Thyroid gland (tissue), 4 donors: ENCODE measurements at places on chromosomes 6 and 20. TPM values are rescaled to one million over a fixed set of nuclear protein-coding genes. Genes with fewer than 3 reads are reported as not detected.

- peak; percentile 52 for DNase-seq
Measured at GRCh38 chr6:43246301-43247113, 3.2 kb downstream of the TTBK1 start.

DNA sequence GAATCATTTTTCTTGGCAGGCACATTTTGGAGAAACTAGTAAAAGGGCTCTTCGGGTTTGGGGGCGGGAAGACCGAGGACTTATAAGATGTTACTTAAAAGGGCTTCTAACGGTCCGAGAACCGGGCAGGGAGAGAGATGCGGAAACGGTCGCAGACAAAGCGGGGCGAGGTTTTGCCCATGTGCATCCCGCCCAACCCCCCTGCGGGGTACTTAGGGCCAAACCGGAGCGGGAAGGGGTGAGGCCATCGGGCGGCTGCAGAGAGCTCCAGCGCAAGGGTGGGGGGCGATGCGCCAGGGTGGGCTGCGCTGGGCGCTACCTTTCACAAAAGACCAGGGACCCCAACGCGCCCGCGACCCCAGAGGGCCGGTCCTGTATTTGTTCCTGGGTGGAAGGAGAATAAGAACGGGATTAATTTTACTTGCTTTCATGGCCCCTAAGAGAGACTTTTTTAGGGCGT lies 616 bp downstream of the TUBB start:
- peak; percentile 83 for DNase-seq

GRCh38 chr6:35544769-35545361 lies 32.2 kb upstream of the TULP1 start:
- no peak for DNase-seq

DNA sequence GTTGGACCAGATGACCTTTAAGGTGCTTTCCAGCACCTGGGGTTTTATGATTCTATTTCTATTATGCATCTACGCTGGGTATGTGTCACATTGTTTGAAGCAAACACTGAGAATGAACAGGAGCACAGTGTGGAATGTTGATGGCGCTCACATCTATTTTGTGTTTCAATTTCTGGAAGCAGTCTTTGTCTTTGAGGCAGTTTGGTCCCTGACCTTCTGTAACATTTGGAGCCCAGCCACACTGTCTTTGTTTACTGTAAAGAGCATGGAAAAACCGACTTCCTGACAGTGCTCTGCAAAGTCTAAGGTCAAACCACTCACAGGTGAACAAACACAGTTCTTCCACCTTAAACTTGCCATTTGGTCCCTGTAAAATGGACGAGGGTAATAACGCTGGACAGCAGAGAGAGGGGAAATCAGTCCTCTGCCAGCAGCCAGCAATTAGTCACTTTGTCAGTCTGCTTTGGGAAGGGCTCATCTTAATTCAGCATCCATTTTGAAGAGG lies 155.5 kb downstream of the PRL start:
- DNase-seq = peak; percentile 21

- DNase-seq = no peak
Measured at GRCh38 chr6:49980898-49981297, 11.5 kb upstream of the DEFB113 start.

- no peak for DNase-seq
Measured at GRCh38 chr6:102340311-102340710, 946.8 kb downstream of the GRIK2 start.

GRCh38 chr20:56540415-56540814 lies 7.4 kb downstream of the FAM209B start:
- DNase-seq = no peak

- DNase-seq = peak; percentile 85
Measured at GRCh38 chr20:20894280-20894679, 181.8 kb upstream of the RALGAPA2 start.

GRCh38 chr6:118697554-118697953 lies 46.2 kb upstream of the CEP85L start:
- DNase-seq = no peak

GRCh38 chr20:10542442-10542841 lies 107.3 kb downstream of the SLX4IP start:
- DNase-seq = no peak

DNA sequence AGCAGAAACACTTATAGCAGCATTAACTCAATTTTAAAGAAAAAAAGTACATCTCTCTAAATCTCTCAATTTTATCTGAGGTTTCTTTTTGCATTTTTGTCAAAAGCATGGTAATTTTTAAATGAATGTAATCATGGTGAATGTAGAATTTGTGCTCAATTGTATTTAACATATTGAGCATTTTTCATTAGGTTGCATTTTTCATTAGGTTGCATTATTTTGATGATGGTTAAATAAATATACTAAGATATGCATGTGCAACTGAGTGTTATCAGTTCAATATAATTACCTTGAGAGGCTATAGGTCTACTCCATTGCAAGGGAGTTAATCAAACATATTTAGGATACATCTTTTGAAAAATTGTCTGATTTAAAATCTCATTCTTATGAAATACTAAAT lies 355.1 kb upstream of the SPTLC3 start:
- no peak for DNase-seq

DNA sequence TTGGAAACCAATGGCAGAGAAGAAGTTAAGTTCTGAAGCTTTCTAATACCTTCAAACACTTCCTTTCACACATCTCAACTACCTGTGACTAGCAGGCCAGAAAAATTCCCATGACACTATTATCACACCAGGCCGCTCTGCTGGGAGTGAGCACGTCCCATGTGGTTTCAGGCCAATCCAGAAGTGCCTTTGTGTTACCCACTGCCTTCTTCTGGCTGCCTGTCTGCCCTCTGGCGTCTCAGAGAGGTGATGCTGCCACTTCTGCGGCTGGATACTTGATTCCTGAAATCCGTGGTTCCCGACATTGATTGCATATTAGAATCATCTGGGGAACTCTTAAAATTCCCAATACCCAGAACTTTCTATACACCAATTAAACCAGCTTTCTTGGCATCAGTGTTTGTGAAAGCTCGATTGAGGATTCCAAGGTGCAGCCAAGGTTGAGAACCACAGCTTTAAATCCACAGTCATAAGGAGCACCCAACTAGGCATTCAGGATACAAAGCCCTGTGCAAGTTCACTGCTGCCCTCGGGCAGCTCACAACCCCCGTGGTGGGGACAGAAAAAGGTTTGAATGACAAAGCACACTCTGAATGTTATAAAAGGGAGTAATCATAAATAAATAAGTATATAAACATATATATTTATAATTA lies 65.6 kb downstream of the STMND1 start:
- peak; percentile 69 for DNase-seq

DNA sequence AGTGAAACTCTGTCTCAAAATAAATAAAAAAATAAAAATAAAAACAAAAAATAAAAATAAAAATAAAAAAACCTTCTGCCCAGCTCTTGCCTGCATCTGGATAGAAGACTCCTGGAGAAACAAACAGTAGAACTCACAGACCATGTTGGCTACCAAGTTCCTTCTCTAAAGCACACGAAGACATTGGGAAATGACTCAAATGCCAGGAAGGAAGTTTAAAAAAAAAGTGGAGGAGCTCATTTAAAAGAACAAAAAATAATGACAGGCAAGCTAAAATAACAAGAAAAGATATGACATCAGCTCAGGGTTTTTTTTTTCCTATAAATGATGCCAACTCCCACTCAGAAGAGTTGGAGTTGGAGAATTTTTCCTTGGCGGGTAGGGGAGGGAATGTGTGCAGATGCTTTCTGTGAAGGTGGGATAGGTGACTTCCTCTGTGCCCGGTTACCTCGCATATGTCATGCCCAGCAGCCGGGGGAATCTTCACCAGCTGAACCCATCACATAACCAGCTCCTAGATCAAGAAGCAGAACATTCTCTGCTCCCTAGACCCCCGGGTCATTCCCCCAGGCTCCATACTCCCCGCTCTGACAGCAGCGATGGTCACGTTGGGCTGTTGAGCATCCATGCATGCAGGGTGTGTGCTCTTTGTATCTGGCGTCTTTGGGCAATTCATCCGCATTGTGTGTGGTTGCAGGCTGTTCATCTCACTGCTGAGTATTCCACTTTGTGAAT lies 17.3 kb upstream of the CD93 start:
- DNase-seq = no peak

- no peak for DNase-seq
Measured at GRCh38 chr20:55777641-55778040, 227.7 kb downstream of the CBLN4 start.

DNA sequence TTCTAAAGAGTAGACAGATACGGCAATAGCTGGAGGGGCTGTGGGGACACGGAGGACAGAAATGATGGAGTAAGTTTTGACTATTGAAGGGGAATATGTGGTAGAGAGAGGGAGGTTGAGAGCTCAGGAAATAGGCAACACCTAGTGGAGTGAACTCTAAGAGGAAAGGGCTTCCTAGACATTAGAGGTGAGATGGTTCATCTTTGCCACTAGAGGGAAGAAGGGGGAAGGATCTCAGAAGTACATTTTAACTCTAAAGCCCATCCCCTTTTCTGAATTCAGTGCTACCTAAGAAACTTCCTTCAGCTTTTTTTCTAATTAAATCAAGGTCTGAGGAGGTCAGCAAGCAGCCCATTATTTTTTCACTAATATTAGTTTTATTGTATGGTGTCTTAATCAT lies 689.4 kb upstream of the MAP3K7 start:
- no peak for DNase-seq

- no peak for DNase-seq
Measured at GRCh38 chr6:142867988-142868812, 76.8 kb downstream of the HIVEP2 start.

GRCh38 chr20:42430598-42430997 lies 759.1 kb downstream of the PTPRT start:
- DNase-seq = no peak

DNA sequence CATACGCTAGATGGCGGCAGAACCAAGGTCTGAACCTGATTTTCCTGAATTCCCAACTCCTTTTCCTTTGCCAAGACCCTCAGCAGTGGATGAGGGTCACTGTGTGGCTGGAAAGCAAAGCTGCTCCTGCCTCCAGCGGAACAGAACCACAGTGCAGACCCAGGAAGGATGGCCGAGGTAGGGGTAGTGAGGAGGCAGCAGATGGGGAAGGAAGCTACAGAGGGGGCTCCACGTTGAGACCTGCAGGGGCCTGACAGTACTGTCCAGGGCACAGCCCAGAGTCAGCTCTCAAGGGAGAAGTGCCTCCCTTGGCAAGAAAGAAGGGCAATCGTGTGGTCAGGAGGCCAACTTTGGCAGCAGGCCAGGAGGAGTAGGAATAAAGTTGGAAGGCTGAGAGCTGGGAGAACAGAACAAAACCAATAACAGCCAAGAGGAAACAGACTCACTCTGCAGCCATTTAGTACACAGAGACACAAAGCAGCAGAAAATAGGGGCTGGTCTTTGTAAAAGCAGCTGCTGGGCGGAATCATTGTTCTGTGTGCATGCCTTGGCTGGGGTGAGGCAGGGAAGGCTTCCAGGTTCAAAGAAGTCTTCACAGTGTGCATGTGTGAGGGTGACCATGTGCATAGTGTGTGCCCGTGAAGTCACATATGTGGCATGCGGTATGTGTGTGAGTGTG lies 3.1 kb downstream of the GABRR2 start:
- DNase-seq = peak; percentile 74

- no peak for DNase-seq
Measured at GRCh38 chr6:13688692-13689196, 22.9 kb downstream of the RANBP9 start.

GRCh38 chr6:168826726-168827585 lies 386.0 kb downstream of the SMOC2 start:
- no peak for DNase-seq

DNA sequence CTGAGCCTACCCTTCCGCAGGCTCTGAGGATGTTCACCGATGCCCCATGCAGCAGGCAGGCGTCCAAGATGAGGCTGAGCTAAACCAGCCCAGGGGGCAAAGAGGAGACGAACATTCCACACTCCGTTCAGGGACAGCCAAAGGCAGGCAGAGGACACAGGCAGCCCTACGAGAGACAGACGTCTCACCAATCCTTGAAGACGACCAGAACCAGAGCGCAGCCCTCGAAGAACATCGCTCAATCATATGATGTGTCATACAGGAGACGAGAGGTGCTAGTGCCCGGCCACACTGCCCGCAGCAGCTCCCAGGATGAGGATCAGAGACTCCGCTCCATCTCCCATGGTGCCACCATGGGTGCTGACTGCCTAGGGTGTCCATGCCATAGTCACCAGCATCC lies 35.6 kb upstream of the TMEM181 start:
- no peak for DNase-seq

DNA sequence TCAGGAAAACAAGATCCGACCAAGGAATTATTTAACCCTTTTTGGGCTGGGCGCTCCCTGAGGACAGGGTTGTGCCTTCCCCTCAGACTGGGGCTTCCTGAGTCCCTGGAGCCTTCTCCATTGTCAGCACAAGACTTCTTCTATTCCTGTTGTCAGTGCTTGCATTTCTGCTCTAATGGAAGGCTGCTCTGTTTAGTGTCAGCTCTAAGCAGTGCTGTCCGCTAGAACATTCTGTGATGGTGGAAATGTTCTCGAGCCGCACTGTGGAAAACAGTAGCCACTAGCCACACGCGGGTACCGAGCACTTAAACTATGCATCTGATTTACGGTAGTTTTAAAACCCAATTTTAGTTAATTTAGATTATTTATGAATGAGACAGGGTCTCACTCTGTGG lies 64.0 kb downstream of the VEGFA start:
- DNase-seq = no peak

CALHM5 gene
- 0.67 TPM for total RNA-seq

MUC21 gene
- total RNA-seq = not detected

HCRTR2 gene
- not detected for total RNA-seq

TSBP1 gene
- total RNA-seq = not detected

FUT9 gene
- not detected for total RNA-seq

OR2H1 gene
- total RNA-seq = not detected

DACT2 gene
- not detected for total RNA-seq
